ENCODE measurements at places on chromosomes 13 and 19.
A peak's percentile ranks its signal among the peaks of the same experiment; 100 is the strongest.

DNA sequence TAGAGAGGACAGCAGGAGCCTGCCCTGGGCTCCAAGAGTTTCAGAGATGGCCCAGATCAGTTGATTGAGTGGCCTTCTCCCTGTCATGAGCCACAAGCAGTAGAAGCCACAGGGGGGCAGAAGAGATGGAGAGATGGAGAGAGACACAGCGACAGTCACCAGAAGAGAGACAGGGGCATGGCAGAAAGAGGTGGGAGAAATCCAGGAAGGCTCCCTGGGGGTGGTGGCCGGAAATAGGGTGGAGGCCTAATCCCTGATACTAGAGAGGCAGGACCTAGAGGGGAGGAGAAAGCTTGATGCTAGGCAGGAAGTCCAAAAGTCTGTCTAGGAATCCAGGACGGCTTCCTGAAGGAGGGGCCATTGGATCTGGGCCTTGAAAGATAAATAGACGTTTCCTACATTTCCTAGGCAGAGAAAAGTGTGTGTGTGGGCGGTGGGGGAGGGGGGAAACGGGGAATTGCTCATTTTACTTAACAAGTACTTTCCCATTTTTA, 9.6 kb upstream of the TPM4 start:
- peak; percentile 61 for DNase-seq

- DNase-seq = no peak
Observed at GRCh38 chr19:31504221-31504620, 155.0 kb upstream of the TSHZ3 start.

GRCh38 chr13:63938851-63939250, 2523.2 kb upstream of the PCDH20 start:
- DNase-seq = no peak

GRCh38 chr13:84352946-84353345, 470.7 kb upstream of the SLITRK1 start:
- DNase-seq = no peak

DNA sequence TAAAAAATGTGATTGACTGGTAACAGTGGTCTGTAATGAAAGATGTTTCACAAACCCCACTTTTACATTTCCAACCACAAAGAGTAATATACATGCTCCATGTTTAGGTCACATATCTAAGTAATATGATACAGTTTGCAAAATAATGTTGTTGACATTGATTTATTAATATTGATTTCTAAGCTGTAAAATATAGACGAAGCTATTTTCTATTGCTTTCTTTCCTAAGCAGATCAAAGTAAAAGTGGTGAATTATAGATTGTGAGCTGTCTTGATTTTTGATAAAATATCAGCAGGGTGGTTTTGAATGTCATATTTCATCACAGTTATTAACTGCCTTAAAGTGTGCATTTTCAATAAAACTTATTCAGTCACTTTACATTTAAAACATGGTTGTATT, 2292.8 kb downstream of the PCDH9 start:
- DNase-seq = no peak

- DNase-seq = no peak
Observed at GRCh38 chr13:59679254-59679653, 484.5 kb downstream of the DIAPH3 start.

DNA sequence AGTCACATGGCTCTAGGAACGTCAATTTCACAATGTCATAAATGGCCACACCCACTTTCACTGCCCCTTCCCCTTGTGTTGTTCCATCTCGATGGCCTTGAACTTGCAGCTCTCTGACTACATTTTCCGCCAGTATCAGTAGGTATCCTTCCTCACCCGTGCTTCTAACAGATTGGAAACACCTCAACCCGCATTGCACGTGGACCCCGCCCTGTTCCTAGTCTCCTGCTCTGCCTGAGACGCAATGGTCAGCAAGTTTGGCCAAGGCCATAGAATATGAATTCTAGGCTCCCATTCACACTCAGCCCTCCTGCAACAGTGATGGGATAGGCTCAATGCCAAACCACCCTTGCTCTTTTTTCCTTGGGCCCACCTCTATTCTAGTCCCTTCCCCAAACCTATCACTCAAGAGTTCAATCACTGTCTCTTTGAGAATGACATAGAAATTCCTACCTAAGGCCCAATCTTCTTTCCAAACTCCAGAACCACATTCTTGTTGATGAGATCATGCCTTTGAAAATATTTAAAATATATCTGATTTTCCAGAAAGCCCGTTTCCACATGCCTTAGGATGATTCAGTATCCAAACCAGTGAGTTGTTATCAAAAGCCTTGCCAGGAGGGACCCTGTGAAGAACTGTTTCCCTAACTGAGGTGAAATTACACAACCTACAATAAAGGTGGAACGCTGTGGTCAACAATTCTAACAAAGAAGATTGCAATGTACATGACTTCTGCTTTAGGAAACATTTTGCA, 334.6 kb downstream of the MYO16 start:
- DNase-seq = no peak

DNA sequence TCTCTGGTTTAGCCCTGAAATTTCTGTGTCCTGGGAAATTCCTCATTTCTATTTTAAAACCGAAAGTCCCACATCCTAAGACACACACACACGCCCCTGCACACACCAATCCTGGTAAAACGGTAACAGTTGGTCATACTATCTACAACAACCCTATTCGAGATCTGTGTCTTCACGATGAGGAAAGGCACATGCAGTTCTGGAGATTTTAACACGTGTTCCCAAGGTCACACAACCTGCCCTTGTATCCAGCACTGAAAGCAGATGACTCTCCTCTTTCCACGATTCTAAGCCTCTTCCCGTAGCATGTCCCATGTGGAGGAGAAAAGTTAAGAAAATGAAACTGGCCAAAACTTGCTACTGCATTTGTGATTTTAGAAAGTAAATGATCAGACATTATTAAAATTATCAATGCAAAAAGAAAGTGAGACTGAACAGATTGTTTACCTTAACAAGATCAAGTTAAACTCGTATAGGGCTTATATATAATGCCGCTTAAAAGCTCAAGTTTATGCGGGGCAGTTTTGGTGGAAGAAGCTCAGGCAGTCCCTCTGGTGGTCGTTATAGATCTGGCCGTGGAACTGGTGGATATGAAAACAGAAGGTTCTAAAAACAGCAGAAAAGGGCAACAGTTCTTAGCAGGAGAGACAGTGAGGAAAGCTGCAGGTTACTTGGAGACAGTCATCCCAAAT, 32.7 kb downstream of the VSTM1 start:
- no peak for DNase-seq

DNA sequence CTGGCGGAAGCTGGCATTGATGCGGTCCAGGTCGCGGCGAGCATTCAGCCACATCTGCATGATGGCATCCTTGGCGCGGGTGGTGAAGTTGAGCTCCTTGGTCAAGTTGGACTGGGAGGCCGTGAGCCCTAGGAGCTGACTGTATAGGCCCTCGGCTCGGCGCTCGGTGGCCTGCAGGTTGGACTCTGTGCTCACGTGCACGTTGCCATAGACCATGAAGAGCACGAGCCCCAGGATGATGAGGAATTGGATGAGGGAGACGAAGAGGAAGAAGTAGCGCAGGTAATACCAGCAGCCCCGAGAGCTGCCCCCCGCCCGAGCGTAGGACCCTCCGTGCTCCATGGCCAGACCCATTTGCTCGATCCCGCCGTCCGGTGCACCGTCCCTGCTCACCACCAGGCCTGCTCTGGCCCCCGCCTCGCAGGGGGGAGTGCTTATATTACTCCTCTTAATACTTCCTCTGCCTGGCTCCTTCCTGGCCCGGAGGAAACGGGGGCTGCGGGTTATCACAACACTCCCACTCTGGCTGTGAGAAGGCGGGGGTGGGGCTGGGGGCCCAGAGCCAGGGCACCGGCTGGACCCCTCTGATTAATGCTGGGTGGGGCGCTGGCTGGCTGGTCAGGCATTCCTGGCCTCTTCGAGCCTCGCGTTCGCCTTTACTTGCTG, at the start of gene PLVAP:
Gene PLVAP, minus strand, starts transcription at position 408 of the 666 bp plus-strand sequence. Its CDS starts 54 bp downstream, at position 354.
- no peak for DNase-seq

DNA sequence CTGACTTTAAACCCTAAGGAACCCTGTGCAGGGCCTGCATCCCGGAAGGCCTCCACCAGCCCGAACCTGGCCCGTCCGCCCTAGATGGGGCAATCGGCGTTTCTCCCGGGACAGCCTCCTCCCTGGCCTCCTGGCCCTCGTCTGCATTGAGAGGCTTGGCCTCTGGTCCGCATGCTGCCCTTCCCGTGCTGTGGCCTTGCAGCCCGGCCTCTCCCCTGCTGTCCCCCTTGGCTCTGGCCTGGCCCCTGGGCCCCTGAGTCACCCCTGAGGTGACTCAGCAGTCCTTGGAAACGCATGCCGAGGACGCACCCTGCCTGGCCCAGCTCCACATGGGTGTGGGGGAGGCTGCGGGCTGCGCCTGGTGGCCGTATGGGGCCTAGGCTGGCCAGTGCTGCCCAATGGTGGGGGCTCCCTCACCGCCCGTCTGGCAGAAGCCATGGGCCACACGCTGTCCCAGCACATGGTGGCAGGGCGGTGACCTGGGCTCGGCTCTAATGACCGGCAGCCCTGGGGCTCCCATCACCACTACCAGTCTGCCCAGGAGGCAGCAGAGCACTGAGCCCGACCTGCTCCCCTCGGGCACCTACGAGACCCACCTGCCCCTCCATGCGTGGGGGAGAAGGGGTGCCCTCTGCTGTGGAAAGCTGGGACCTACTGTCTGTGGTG, 25.7 kb downstream of the SH3GL1 start:
- DNase-seq = no peak

DNA sequence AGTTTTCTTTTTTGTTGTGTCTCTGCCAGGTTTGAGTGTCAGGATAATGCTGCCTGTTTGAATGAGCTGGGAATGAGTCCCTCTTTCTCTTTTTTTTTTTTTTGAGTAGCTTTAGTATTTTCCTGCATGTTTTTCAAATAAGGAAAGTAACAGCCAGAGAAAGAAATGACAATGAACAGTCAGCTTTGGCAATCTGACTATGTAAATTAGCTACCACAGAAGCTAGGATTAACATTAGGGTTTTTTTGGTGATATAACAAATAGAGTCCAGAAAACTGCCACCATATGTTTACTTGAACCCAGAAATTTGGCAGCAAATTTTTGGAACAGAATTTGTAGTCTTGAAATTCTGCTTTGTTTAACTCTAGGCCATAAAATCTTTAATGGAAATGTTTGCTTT, 50.5 kb downstream of the SGCG start:
- no peak for DNase-seq

GRCh38 chr19:12788682-12789097, 2.6 kb upstream of the JUNB start:
- DNase-seq = peak; percentile 69

DNA sequence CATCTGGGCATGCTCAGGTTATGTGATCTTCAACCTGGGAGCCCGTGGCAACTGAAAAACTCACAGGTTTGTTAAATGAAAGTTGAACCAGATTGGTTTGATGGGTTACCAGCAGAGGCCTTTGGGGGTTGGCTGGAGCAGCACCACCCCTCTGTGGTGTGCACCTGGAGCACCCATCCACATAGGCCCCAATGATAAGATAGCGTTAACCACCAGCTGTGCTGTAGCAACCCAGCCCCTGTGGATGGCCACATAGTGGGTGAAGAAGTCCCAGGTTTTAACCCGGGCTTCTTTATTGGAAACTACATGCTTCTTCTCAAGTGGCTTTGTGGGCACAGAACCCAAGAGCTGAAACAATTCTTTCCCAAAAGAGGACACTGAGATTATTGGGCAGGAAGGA, 22.6 kb upstream of the MTIF3 start:
- DNase-seq = no peak

- DNase-seq = no peak
Observed at GRCh38 chr13:47166336-47166735, 269.5 kb upstream of the HTR2A start.

DNA sequence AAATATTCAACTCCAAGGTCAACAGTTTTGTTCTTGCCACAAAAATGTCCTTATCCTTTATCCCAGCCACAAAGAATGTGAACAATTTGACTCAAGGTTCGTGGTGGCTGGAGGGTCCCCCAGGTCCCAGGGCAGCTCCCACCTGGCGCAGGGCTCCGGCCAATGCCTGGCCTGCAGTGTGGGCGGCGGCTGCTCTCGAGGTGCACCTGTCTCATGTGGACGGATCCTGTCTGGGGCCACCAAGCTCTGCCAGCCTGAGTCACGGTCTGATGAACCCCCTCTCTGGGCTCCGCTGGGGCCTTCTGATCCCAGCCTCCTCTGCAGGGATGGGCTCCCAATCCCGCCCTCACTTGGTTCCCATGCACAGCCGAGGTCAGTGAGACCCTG, 49.4 kb downstream of the GAS6 start:
- DNase-seq = no peak

GRCh38 chr19:41319500-41320184, 9.7 kb downstream of the CCDC97 start:
- DNase-seq = no peak

DNA sequence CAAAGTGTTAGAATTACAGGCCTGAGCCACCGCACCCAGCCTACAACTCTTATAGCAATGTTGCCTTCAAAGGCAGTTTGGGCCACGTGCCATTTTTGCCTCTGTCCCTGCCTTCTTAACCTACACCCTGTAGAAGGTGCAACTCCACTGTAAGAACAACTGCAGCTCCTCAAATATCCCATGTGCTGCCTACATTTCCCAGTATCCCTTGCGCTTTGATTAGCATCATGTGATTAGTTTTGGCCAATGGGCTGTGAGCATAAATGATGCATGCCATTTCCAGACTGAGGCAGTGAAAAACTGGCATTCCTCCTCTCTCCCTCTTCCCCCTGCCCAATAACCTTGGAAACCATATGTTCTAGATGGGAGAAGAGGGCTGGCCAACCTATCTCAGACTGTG, 75.2 kb upstream of the MRI1 start:
- DNase-seq = peak; percentile 40

DNA sequence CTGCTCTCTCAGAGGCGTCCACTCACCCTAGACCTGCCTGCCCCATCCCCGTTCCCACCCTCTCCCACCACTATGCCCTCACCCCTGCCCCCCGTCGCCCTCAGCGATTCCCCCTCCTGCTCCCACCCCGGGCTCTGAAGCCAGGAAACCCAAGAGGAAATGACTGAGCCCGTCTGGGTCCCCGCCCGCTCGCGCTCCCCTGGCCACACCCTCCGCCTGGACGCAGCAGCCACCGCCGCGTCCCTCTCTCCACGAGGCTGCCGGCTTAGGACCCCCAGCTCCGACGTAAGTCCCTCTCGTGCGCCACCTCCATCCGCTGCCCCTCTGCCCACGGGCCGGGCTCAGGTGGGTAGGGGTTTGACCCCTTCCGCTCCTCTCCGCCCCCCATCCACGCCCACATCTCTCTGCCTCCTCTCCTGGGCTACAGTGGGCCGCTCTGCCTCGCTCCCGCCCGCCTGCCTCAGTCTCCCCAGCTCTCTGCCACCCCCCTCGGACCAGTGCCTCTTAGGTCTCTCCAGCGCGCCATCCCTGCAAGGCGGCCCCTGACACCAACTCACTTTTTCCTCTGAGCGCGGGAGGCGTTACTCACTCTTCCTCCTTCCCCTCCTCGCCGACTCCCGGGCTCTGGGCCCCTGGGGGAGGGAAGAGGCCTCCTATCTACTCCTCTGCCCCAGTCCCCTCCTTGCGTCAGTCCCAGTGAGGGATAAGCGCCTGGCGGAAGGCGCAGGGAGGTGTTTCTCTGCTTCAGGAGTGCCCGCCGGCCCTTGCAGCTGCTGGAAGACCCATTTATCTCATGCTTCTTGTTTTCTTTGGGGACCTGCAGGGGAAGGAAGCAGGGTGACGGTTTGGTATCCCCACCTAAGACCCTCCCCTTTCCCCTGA, at the start of gene FXYD5:
Gene FXYD5, plus strand, starts transcription at position 211 of the 882 bp plus-strand sequence. CDS start 816 bp downstream, outside the sequence.
- peak; percentile 76 for DNase-seq

GRCh38 chr19:10269333-10270179, 1.4 kb upstream of the ICAM1 start:
- DNase-seq = peak; percentile 93

GRCh38 chr19:20858861-20859260, 64.2 kb upstream of the ZNF85 start:
- DNase-seq = no peak

All from activated CD4-positive, alpha-beta T cell treated with anti-CD3 and anti-CD28 coated beads, Interleukin-2, Interleukin-6, amounts not matched to agents 100 ng/mL and 50 ng/mL, durations not matched to agents 16 hours and 8 hours (primary cell).